ENCODE measurements at places on chromosomes 1 and 21. TPM values are rescaled to one million over a fixed set of nuclear protein-coding genes. Genes with fewer than 3 reads are reported as not detected.

DNA sequence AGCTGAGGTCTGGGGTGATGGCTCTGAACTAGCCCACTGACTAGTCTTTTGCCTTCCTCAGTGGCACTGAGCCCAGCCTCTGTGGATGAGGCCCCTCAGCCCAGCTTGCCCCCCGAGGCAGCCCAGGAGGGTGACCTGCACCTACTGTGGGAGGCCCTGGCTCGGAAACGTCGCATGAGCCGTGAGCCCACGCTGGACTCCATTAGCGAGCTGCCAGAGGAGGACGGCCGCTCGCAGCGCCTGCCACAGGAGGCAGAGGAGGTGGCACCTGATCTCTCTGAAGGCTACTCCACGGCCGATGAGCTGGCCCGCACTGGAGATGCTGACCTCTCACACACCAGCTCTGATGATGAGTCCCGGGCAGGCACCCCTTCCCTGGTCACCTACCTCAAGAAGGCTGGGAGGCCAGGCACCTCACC is 87.8 kb downstream of the TRIM11 start:
- DNase-seq, result no peak

- no peak for DNase-seq
Observed at GRCh38 chr1:30321246-30321910, 402.0 kb downstream of the MATN1 start.

DNA sequence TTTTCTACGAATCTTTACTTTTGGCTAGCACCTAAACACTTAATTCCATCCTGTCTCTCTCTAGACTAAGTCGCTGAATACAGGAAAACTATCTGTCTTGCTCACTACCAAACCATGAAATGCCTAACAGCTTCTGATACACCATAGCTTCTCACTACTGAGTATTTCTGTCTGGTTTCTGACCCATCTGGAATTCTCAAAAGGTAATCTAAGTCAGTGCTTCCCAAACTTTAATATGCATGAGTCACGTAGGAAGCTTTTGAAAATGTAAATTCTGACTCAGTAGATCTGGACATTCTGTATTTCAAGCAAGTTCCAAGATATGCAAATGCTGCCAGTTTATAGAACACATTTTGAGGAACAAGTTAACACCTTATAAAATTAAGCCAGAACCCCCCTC is 9.2 kb upstream of the OVGP1 start:
- no peak for DNase-seq

DNA sequence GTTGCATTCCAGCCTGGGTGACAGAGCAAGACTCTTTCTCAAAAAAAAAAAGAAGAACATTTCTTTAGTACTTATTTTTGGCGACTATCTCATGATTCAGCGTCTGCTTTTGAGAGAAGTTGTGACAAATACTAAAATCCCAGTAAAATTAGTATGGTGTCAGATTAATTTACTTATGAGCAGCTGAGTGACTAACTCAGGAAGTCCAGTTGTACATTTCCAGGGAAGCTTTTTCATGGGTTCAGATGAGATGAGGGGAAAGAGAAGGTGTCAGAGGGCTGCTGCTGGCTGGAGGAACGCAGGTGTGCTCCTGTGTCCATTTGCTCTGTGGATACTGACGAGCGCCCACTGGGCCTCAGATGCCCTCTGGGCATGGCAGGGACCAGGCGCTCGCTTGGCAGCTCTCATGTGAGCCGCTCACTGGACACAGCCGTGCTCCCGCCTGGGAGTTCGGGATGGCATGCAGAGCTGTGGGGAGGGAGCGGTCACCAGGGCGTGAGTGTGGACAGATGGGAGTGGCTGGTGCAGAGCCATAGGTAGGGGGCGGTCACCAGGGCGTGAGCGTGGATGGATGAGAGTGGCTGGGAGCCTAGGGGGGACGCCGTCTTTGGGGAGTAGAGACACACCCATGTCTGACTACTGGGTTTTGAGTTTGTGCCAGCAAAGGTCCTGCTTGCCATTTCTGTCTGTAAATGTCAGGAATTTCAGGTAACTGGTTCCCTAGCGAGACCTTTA is 55.0 kb downstream of the ADARB1 start:
- DNase-seq, result peak; percentile 76

GRCh38 chr1:157097692-157098091 is 1.9 kb downstream of the ETV3L start:
- DNase-seq, result no peak

DNA sequence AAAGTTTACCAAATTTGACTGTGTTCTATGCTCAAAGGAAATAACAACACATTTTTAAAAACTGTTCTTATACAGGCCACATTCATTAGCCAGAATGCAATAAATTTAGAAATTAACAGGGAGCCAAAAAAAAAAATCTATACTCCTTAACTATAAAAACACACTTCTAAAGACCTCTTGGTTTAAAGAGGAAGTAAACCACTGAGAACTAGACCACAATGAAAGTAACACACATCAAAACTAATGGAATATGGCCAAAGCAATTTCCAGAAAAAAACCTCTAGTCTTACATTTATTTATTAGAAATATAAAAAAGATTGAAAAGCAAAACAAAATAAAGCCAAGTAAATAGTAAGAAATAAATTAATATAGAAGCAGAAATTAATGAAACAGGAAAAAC is 48.9 kb upstream of the GADD45A start:
- DNase-seq, result no peak

GRCh38 chr1:243264717-243265116 is 8.9 kb downstream of the SDCCAG8 start:
- peak; percentile 28 for DNase-seq

GRCh38 chr1:74611887-74612286 is 61.7 kb downstream of the ERICH3 start:
- DNase-seq, result no peak

- no peak for DNase-seq
Observed at GRCh38 chr21:16310176-16310575, 580.4 kb downstream of the USP25 start.

DNA sequence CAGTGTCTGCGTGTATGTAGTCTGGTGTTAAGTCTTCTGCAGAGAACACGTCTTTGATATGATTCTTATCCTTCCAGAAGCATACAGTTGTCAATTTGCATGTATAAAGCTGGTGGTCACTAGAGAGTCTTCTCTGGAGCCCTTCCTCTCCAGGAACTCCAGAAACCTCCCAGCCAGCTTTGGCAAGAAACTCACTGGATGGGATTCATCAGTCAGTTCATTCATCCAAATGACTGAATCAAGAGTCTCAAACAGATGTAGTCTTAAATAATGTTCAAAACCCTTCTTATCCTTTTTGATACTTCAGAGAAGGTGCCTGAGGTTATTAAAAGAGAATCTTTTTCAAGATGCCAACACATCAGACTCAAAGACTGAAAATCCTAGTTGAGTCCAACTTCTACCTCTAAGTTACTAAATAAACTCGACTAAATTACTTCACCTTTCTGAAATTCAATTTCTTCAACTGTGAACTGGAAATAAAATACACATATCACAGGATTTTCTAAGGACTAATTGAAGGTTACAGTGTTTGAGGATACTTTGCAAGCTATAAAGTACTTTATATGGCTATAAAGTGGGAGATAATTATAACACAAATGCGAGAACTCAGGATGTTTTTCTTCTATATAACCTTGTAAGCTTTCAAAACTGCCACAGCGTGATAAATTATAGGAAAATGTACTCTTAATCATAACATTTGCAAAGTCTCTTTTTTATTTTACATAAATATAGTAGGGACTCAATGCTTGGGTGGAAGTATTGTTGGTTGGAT is 252.4 kb downstream of the FGGY start:
- no peak for DNase-seq

DNA sequence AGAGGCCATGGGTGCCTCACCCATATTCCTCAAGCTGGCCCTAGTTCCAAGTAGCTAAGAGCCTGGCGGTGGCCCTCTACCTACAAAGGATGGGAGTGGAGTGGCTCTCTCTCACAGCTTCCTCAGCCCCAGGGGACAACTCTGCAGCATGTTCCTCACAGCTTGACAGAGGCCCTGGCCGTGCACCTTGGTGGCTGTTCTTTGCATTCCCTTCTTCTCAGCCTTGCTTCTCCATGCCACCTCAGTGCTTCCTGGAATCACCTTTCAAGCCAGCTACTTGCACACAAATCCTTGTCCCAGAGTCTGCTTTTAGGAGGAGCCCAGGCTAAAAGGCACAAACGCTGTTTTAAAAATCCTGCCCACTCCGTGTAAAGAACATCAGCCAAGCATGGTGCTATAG is 69.0 kb upstream of the DIRAS3 start:
- DNase-seq, result no peak

GRCh38 chr1:241411056-241411775 is 54.2 kb upstream of the RGS7 start:
- DNase-seq, result no peak

DNA sequence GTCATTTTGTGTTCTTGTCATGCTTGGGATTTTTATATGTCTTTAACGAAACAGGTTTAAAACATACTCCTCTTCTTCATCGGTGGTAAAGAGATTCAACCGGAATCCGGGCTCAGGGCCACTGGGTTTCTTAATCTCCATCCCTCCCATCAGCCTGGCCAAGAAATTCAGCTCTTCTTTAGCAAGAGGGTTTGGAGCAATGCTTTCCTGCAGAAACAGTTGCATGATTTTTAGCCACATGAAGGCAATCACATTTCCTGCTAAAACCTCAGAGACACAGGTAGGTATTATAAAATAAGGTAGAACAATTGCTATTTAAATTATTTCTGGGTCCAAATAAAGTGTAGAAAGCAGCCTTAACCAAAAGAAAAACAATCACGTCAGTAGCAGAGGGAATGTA is 22.7 kb upstream of the LSM10 start:
- DNase-seq, result peak; percentile 39

DNA sequence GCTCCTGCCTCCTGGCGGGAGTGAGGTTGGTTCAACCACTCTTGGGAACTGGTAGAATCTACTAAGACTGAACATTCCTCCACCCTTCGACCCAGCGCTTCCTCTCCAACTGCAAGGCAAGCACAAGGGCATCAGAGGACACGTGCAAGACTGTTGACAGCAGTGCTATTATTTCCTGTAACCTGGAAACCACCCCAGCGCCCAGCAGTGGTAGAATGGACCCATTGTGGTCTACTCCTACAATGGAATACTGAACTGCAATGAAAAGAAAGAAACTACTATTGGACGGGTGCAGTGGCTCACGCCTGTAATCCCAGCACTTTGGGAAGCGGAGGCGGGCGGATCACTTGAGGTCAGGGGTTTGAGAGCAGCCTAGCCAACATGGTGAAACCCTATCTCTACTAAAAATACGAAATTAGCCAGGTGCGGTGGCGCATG is 33.0 kb upstream of the TARDBP start:
- no peak for DNase-seq

The ZMPSTE24 gene
- polyA plus RNA-seq, result 48.4 TPM

The KPRP gene
- polyA plus RNA-seq, result not detected

The TNNT2 gene
- polyA plus RNA-seq, result 5.8 TPM

The OR14K1 gene
- not detected for polyA plus RNA-seq

The RCSD1 gene
- 21.2 TPM for polyA plus RNA-seq

The ABCG1 gene
- polyA plus RNA-seq, result 7.9 TPM

The FUBP1 gene
- 370 TPM for polyA plus RNA-seq

The MRPS21 gene
- polyA plus RNA-seq, result 54.0 TPM

The OR6N1 gene
- not detected for polyA plus RNA-seq

Measured in left lung (tissue), 14 donors.